Right hindlimb (tissue), 1 donor: ENCODE measurements at places on chromosomes 5 and 9.

DNA sequence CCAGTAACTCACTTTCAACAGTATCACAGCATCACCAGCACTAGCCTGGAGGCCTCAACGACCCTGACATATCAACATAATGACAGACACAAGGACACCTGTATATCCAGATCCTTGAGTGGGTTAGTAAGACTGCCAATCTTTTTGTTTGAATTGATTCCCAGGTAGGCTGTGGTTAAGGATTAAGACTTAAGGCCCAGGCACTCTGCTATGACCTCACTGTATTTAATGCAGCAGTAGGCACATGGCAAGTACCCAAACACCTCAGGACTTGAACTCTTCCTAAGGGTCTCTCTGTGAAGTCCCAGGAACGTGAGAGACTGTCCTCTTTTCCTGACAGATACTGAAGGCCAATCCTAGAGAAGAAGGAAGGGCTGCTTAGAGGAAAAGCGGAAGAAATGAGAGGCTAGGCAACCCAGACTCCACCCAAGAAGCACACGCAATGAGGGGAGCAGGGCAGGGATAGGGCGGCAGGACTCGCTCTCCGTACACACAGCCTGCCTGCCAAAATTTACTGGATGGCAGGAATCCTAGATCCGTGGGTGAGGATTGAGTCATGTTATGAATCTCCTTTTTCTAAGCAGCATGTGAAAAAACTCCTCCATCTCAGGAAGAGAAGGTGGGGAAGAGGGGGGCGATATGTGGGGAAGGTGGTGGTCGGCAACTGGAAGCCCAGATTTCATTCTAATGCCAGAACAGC is 93.4 kb downstream of the SIL1 start:
- peak; percentile 91 for DNase-seq

DNA sequence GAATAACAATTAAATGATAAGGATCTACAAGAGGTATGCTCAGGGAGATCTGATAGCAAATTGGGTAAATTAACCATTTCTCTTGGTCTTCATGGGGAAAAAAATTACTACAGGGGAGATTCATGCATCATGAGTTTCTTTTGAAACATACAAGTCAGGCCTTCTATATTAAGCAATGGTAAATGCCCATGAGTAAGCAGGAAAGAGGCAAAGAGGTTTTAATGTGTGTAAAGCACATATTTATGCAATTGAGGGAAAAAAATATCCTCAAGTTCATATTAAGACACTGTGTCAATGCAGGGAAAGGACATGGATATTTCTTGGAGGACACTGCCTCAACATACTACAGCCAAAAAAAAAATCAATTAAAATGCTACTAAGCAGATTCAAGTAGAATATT is 73.4 kb upstream of the NR4A3 start:
- DNase-seq: no peak

- no peak for DNase-seq
Measured at GRCh38 chr5:14665949-14666348, 1.4 kb downstream of the OTULIN start.

DNA sequence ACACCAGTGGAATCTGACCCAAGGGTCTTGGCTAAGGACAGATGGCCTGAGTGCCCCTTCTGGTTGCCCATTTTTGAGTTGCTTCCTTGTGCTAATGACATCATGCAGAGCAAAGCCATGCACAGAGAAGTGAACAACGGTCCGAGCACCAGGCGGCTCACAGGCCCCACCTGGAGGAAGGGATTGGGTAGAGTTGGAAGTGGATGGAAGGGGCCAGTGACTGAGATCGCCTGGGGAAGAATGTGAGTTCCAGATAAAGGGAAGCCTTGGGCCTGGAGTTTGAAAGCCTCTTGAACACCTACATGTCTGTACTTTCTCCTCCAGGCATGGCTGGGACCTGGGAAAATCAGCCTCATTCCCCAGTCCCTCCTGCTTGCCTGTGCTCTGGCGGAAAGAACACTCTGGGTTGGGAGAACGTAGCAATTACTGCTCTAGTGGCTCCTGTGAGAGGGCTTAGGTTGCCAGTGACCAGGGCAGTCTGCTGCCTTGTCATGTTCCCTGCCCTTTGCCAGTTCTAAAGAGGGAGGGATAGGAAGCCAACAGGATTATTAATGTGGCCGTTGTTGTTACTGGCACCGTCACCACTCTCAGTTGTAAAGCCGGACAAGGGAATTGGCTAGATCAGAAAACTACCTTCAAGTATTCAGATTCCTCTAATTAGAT is 62.5 kb upstream of the PTPN3 start:
- DNase-seq: no peak

DNA sequence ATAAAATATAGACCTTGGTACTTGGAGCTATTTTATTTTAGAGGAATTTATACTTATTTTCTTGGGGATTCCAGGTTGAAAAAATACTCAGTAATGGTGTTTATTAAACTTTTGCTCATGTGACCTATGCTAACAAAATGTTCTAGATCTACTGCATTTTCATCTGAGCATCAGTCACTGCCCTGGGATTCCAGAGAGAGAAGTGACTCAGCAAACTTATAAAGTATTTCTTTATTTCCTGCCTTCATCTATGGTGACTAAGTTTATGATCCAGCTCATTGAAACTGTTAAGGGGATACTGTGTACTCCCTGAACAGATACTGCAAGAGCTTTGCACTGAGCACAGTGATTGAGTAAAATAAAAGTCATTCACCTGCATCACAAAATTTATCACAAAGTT is 298.5 kb upstream of the CDH18 start:
- no peak for DNase-seq

GRCh38 chr5:93594591-93595419 is 11.8 kb downstream of the NR2F1 start:
- DNase-seq: no peak

DNA sequence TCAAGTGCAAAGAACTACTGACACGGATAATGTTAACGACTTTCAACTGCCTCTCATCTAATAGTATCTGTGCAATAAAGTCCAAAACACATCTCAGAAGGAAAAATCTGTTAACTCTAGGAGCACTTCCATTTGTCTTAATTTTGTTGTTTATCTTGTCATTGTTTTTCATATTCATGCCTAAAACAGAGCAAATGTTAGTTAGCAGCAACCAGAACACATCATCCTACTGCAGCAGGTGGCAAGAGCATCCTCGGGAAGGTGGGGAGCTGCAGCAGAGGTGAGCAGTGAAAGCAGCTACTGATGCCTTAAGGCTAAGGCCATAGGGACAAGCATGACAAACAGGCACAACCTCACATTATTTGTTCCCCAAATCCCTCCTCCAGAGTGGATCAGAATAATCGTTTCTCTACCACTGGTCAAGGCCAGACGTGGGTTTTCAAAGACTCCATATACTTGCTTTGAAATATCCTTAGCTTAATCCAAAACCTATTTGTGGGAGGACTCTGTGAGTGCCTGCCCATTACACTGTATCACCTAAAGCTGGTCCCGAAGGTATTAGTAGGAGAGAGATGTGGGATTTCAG is 1.0 kb downstream of the HMGCS1 start:
- no peak for DNase-seq

GRCh38 chr5:58351190-58351589 is 108.7 kb downstream of the PLK2 start:
- DNase-seq: no peak

GRCh38 chr5:140223567-140223966 is 48.6 kb downstream of the CYSTM1 start:
- no peak for DNase-seq

DNA sequence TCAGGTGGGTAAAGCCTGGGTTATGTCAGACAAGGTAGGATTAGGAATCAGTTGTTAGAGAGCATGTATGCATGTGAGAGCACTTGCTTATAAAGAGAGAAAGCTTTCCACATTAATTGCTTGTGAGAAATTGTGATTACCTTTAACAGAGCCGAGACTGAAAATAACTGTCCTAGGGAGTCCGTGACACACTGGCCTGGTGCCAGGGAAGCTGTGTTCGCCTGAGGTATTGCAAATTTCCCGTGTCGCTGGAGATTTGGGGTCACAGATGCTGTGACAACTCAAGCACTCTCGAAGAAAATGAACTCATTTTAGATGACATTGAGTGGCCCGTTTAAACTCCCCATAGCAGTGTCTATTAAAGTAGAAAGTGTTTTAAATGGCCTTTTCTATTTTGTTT is 9.6 kb downstream of the SLC1A1 start:
- DNase-seq: no peak

GRCh38 chr5:38870595-38870994 is 24.8 kb downstream of the OSMR start:
- DNase-seq: no peak

- DNase-seq: no peak
Measured at GRCh38 chr5:143898916-143899591, 87.1 kb downstream of the HMHB1 start.

- DNase-seq: no peak
Measured at GRCh38 chr5:31410089-31410488, 121.8 kb downstream of the DROSHA start.

DNA sequence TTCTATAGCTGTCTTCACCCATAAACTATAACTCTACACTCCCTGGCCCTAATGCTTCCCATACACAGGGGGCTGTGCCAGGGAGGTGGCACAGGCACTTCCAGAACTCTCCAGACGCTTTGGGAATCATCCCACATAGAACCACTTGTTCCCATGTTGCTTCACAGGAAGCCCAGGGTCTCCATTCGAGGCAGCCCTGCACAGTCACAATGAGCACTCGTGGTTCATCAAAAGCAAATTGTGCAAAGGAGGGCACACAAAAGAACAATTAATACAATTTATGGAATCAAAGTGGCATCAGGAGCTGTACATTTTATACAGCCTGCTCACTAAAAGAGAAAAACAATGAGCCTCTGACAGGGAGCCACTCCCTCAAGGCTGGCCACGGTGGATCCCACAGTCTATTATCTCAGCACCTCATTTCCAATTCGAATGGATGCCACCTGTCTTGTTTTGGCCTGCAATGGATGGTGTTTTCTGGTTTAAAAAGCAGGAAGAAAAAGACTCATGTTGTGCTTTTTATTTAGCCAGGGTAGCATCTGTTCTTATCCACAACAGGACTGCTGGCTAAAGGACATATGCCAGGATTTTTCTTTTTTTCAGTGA is 354.8 kb downstream of the ENC1 start:
- DNase-seq: no peak

DNA sequence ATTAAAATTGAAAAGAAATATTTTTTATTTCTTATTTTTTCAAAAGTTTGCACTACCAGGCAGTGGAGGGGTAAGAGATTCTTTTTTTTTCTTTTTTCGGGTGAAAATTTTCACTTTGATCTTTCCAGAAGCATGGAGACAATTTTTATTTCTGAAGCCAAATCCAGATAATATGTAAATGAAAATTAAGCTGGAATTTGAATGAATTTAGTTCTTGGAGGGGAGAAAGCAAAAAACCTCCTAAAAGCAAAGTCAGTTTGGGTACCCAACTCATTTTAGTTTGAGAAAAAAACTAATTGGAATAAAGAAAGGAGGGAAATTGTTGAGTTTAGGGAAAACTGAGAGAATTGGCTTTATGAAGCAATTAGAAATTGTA is 872 bp downstream of the ZNF618 start:
- DNase-seq: no peak

- no peak for DNase-seq
Measured at GRCh38 chr5:153537207-153537606, 46.7 kb downstream of the GRIA1 start.

DNA sequence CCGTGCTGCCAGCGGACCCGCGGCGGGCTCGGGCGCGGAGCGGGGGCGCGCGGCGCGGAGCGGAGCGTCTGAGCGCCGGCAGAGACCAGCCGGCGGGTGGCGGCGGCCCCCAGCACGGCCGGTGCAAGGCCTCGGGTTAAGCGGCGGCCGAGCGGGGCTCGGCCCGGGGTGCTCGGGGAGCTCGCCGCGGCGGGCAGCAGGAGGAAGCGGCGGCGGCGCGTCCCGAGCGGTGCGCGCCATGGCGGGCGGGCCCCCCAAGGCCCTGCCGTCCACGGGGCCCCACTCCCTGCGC is 150 bp downstream of the SNX30 start:
- DNase-seq: no peak

DNA sequence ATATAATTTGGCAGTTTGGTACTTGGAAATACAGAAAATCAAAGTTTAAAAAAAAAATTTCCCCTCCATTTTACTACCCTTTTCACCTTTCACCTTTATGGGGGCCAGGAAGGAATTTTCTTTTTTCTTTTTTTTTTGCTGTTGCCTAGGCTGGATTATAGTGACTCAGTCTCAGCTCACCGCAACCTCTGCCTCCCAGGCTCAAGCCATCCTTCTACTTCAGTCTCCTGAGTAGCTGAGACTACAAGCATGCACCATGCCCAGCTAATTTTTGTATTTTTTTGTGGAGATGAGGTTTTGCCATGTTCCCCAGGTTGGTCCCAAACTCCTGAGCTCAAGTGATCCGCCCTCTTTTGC is 9.1 kb downstream of the CHMP5 start:
- DNase-seq: no peak

DNA sequence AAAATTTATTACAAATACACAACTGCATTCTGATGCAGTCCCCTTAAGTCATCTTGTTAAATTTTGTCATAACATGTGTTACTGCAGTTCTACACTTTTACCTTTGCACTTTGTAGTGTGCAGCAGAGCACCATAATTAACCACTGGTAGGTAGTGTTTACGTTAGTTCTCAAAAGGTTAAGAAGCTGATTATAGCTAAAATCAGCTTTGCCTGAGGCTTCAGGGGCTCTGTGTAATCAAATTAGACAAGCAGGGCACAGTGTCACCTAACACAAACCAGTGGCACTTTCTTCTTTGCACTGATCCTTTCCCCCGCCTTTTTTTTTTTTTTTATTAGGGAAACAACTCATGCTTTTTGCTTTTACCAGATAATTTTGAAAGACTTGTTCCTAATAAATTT is 26.1 kb downstream of the POU5F2 start:
- no peak for DNase-seq

GRCh38 chr5:164687391-164687790 is 1182.0 kb downstream of the MAT2B start:
- DNase-seq: no peak

DNA sequence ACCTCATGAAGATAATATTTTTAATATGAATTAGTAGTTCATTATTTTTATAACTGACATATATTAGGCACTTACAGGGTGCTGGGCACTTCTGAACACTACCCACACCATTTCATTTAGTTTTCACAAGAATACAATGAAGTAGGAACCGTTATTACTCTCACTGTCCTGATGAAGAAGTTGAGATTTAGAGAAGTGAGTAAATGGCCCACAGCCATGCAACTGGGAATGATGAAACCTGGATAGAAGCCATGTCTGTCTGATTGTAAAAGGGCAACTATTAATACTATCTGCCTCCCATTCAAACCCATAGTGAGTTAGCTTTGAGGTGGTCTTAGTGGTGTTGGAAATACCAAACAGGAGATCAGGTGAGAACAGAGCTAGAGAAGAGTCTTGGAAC is 29.6 kb upstream of the OTULINL start:
- no peak for DNase-seq

DNA sequence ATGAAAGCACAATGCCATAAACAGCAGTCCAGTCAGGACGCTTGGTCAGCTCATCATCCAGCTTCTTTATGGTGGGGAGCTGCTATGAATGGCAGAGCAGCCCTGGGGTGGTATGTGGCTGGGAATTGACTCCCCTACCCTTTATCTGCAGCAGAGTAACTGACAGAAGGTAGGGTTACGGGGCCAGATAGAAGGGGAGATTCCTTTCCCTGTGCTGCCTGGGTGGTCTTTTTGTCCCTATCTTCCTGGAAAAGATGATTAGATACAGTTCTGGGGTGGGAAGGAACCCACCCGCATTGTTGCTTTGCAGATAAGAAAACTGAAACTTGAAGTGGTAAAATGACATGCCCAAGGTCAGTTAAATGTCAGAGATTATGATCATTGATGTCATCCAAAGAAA is 405.5 kb downstream of the ARHGEF28 start:
- DNase-seq: no peak
